ENCODE measurements at places on chromosomes 11 and 22.

- DNase-seq, result no peak
Measured at GRCh38 chr22:33112580-33112979, 54.4 kb upstream of the SYN3 start.

DNA sequence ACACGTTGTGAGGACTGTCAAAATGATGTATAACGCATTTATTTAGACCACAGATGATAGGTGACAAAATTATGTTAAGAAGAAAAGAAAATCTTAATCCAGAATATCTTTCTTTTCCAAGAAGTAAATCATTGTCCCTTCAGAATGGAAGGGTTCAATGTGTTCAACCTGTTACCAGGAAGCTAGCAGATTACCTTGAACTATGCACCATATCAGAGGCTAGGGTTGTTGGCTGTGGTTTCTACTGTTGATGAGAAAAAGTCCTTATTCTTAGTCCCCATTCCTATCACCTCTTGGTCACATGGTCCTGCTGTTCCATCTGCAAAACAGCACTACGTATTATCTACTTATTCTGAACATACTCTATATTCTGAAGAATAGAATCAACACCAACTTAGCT lies 339.5 kb upstream of the CADM1 start:
- no peak for DNase-seq

- DNase-seq, result no peak
Measured at GRCh38 chr11:90884181-90884580, 661.3 kb upstream of the CHORDC1 start.

DNA sequence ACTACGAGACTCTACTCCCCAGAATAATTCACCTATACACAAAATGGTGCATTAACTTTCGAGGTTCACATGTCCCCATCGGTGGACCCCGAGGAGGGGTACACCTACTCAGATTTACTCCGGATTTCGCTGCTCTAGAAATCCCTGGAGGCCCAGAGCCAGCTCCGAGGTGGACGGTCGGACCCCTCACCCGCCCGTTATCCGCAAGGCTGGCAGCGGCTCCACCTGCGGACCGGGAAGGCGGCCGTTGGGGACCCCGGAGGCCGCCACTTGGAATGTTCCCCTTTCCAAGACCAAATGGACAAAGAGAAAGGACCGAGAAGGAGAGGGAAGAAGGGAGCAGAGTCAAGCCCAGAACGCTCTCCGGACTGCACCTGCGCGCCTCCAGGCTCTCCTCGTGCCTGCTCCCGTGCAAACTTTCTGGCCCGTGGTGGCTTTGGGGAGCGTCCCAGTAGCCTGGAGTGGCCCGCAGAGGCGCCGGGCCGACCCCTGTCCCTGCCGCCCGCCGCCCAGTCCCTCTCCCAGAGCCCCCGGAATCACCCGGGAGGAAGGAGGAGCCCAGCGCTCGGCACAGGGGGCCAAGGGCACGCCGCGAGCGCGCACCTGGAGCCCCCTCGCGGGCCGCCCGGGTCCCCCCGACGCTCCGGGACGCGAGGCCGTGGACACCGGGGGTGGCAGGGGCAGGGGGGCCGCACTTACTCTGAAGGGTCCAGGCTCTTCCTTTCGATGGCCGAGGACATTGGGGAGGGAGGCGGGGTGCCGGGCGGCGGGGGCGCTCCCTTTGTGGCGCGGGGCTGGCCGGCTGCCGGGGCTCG lies 23.0 kb downstream of the LMO2 start:
- DNase-seq, result no peak

DNA sequence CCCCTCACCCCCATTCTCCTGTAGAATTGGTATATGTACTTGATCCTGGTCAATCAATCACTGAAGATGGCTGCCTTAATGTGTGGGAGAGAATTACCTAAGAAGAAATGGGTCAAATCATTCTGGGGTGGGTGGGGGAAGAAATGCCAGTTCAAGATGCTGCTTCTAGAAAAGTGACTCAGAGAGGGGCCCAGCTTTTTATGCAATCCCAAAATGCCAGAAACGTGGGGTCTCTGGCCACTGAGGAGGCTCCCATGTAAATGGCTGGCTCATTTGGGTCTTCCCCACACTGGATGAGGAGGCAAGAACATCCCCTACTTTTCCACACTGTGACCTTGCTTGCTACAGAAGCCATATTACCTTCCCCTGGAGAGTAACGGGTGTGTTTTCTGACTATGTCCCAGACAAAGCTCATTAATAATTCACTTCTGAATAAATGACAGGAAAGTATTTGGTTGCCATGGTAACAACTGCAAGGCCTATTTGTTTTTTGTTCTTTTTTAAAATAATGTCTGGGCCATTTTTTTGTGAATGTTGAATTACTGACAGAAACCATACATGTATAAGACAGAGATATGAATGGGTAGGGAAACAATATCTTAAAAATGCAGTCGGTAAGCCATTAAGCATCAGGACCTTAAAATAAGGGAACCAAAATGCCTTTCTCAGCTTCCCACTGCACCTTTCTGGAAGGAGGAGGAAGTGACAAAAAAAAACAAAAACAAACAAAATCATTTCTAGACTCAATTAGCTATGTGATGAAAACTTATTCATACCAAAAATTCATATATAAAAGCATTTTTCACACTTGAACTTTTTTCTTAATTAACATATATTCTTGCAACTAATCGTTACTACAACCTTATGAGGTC lies 32.0 kb downstream of the SLC1A2 start:
- DNase-seq, result no peak

DNA sequence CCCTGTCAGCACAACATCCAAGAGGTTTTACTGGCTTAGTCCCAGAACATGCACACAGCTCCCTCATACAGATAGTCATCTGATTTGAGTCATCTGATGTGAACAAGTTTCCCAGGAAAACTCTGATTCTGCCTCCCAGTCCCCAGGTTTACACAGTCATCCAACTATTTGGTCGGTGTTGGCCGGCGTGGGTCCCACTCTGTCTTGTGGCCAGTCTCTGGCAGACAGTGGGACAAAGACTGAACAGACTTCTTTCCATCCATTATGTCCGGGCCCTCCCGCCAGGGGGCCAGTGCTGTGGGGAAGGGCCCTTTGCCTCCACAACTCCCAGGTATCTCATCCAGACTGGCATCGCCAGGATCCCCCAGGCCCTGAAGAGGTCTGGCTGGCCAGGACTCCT lies 60.0 kb downstream of the BTG4 start:
- DNase-seq, result no peak

- DNase-seq, result no peak
Measured at GRCh38 chr11:95908826-95909225, 15.1 kb downstream of the MTMR2 start.
